ENCODE measurements at places on chromosomes 6 and 20. TPM values are rescaled to one million over a fixed set of nuclear protein-coding genes. Genes with fewer than 3 reads are reported as not detected.

GRM1 gene
- total RNA-seq, result 0.43 TPM

IL17A gene
- not detected for total RNA-seq

- no peak for DNase-seq
Observed at GRCh38 chr6:99602520-99603420, 3.9 kb upstream of the PRDM13 start.

GRCh38 chr20:23686046-23686750, 2.6 kb downstream of the CST4 start:
- DNase-seq, result no peak

- no peak for DNase-seq
Observed at GRCh38 chr6:22601984-22602383, 32.6 kb downstream of the HDGFL1 start.

ZNF341 gene
- total RNA-seq, result 5.8 TPM

GFOD1 gene
- total RNA-seq, result 4.8 TPM

DNA sequence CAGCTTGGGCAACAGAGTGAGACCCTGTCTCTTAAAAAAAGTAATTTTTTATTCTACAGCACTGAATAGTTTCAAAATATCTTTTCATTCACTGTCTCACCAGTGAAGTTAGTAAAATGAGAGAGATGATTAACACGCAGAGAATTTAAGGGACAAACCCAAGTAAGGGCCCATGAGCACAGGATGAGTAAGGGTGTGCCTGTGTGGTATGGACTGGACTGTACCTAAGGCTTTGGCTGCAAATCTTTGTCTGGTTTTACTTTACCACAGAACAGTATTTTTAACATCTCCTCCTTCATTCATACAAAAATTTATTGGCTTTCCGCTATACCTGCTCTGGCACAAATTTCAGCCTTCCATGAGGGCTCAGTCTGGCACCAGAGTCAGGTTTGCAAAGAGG, 433.3 kb downstream of the UTRN start:
- DNase-seq, result no peak

GRCh38 chr6:142669471-142670351, 275.3 kb downstream of the HIVEP2 start:
- no peak for DNase-seq

- no peak for DNase-seq
Observed at GRCh38 chr6:20955131-20955530, 420.9 kb downstream of the CDKAL1 start.

GRCh38 chr6:137430954-137431353, 63.2 kb downstream of the OLIG3 start:
- no peak for DNase-seq

DNA sequence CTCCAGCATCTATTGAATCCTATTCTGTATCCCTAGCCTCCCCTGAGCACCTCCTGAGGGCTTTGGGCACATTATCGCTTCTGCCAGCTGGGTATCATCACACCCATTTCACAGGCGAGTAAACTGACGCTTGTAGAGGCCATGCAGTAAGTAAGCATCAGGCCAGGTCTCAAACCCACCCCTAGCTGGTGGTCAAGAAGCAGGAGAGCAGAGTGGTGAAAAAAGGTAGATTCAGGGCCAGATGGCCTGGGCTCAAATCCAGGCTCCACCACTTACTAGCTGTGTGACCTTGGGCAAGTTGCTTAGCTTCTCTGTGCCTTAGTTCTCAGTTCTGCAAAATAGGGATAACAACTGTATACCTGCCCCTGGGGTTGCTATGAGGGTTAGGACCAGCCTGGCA, 19.9 kb downstream of the GRM4 start:
- no peak for DNase-seq

GRCh38 chr6:163460307-163460782, 45.8 kb downstream of the QKI start:
- DNase-seq, result no peak

DNA sequence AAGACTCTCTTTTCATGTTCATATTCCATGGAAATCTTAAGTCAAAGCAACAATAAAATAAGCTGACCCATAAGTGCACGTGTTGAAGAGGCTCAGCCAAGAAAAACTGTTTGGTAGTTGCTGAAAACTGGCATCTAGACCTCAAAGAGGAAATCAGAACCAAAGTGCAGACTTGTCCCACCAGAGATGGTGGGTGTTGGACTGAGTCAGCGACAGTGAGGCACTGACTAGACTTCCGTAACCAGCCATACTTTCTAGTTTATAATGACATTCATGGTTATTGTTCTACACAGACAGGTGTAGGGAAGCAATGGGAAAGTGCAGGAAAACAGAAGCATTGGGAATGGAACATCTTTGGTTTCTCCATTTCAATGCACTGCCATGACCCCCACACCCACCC, 175.7 kb upstream of the AGPAT4 start:
- no peak for DNase-seq

INSM1 gene
- 70.2 TPM for total RNA-seq

DNA sequence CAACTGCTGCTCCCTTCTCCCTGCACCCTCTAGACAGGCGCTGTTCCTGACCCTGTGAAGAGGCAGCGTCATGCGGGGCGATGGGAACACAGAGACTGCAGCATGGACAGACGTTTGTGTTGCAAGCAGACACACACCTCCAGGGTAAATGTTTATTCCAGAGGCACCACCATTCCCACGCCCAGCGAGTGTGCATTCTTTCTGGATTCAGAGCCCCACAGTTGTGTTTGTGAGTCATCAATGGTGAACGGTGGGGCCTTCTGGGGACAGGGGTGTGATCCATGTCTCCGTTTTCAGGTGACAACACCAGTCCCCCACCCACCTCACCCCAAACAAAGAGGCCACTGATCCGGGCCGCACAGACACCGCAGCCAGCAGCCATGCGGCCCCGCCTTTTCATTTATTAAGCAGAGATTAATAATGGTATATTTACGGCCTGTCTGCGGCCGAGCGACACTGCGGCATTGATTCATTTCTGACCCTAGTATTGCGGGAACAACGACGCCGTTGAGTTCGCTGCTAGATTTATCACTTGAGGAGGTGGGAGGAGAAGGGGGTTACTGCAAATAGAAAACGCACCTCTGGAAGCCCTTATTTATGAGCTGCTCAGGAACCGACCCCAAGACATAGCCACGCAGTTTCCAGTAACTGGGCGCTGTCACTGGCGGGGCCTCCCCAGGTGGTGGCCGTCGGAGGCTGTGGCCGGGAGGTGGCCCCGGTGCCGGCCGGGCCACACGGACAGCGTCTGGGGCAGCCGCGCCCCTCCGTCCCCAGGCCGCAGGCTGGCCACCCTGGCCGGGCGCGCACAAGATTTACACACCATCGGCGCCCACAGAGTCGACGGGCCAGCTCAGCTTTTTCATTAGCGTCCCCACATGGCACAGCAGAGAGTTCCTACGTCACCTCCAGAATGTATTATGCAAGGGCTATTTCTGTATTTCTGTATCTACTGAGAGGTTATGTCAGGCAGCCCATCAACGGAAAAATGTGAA, 367.6 kb downstream of the THBS2 start:
- DNase-seq, result no peak

LRRC73 gene
- total RNA-seq, result 1.5 TPM

WFDC10B gene
- total RNA-seq, result not detected

DDX27 gene
- 40.6 TPM for total RNA-seq

GRCh38 chr6:164135511-164136132, 721.1 kb downstream of the QKI start:
- no peak for DNase-seq

MUC22 gene
- 1.6 TPM for total RNA-seq

DNA sequence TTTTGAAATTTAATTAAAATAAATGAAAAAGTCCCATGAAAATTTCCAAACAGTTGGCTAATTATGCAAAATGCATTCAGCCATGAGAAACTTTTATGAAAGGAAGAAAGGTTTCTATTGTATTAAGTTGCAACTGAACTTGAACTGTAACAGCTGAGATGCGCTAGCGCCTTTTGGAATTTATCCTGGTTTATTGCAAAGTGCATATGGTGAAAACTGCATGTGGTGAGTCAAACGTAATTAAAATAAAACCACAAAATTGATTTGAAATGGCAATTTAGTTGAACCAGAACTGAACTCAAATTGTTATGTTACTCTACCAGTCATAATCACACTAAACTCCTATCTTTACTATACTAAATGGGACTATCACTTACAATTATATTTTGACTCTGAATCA, 46.4 kb upstream of the COL21A1 start:
- no peak for DNase-seq

GRCh38 chr20:50993876-50994275, 29.0 kb downstream of the KCNG1 start:
- no peak for DNase-seq

TCF15 gene
- 0.94 TPM for total RNA-seq

ISM1 gene
- 0.81 TPM for total RNA-seq

DNA sequence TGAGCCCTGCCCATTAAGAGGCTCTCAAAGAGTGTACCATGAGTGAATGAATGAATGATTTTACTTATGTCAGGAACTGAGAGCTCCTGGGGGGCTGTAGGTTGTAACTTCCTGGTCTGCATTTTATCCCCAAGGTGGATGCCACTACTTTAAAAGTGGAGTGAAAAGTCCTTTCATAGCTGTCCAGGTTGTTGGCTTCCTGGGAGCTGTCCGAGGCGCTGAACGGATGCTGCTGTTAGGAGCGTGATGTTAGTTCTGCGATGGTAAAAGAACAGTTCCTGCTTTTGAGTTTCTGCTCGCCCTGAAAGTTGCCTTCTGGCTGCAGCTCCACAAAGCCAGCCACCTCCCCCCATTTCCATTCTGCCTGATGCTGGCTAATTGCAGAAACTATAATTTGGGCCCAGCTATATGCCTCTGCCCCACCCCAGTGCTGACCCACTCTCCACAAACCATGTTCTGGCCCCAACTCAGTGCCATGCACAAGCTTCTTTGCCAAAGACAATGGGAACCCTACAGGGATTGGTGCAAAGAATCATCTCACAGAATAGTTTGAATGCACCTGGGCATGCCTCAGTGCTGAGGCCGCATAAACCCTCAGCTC, 330.9 kb upstream of the CDH4 start:
- no peak for DNase-seq

DNA sequence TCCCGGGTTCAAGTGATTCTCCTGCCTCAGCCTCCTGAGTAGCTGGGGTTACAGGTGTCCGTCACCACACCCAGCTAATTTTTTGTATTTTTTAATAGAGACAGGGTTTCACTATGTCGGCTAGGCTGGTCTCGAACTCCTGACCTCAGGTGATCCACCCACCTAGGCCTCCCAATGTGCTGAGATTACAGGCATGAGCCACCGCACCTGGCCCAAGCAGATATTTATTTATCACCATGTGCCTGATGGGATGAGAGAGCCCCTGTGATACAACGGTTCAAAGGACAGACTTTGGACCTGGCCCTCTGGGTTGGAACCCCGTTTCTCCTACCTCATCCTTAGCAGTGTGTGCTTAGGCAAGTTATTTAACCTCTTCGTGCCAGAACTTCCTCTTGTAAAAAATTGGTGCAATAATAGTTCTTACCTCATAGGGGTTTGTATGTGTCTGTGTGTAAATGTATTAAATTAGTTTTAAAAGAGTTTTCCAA, 19.2 kb upstream of the STK38 start:
- DNase-seq, result no peak

GRCh38 chr6:124066946-124067552, 263.4 kb downstream of the NKAIN2 start:
- DNase-seq, result no peak

MYCT1 gene
- not detected for total RNA-seq

CLVS2 gene
- total RNA-seq, result 0.62 TPM

DNA sequence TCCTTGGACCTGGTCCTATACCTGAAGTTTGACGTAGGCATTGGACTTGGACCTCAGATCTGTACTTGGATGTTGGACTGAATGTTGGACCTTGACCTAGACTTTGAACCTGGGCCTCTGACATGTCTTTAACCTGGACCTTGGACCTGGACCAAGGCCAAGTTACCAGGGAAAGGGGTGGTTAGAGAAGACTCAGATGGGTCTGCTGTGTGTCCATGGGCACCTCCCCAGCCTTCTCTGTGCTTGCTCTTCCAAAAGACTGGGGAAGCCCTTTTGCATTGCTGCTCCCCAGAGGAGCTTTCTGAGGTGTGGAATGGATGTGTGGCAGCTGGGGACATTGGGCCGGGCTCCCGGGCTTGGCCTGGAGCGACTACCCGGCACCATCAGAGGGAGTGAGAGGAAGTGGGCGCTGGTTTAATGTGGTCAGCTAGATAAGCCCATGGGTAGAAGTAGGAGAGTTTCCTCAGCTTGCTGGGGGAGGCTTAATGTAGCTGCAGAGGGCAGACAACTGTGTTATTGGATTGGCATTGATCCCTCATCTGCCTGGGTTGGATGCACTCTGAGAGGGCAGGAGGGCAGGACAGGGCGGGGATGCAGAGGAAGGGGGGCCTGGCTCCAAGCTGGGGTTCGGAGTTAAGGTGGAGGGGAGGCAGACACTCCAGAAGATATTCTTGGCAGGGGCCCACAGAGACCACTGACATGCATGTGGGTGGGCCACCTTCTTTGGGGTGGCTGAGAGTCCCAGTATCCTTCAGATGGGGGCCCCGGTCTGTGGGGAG, 4.2 kb downstream of the SCRT2 start:
- no peak for DNase-seq

- DNase-seq, result no peak
Observed at GRCh38 chr6:131362070-131362469, 211.0 kb upstream of the ARG1 start.

DNA sequence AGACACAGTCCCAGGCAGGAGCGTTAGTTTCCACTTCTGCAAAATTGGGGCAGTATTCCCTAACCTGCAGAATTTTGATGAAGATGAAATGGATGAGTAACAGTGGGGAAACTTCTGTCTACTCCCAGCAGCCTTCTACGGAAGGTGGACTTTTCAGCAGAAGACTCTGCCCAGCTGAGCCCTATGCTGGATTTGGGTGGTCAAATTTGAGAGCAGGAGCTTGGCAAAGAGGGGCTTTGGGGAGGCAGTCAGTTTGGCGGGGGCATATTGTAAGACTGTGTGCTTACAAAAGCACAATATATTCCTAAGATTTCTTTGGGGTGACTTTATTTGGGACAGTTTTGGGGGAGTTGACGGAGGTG, 5.4 kb upstream of the SDCBP2 start:
- DNase-seq, result peak; percentile 16

- DNase-seq, result no peak
Observed at GRCh38 chr20:56987986-56988385, 278.5 kb downstream of the BMP7 start.

GRCh38 chr6:110054664-110055386, 76.7 kb downstream of the GPR6 start:
- DNase-seq, result no peak

GRCh38 chr6:11042750-11043377, 1.2 kb downstream of the ELOVL2 start:
- DNase-seq, result no peak

DNA sequence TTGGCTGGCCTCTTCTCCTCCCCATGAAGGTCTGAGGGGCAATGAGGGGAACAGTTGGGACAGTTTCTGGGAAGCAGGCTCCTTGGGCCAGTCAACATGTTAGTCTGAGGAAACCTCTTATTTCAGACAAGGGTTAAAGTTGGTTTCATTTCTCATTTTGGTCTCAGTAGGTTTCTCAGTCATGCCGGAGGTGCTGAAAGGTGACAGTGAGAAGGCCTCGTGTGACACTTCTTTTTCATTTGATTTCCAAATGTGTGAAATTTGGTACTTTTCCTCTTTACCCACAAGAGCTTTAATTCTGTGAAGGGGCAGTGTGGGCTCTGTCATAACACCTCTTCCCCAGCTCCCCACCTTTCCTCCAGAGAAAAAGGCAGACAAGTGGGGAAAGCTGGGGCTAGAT, 7.5 kb upstream of the GLP1R start:
- no peak for DNase-seq

All from type B pancreatic cell (in vitro differentiated cells).